IMR-90 (cell line): ENCODE measurements at places on chromosomes 13 and 19. TPM values are rescaled to one million over a fixed set of nuclear protein-coding genes. Genes with fewer than 3 reads are reported as not detected.
A peak's percentile ranks its signal among the peaks of the same experiment; 100 is the strongest.

Gene CLEC4G
- not detected in 2 replicates for total RNA-seq

DNA sequence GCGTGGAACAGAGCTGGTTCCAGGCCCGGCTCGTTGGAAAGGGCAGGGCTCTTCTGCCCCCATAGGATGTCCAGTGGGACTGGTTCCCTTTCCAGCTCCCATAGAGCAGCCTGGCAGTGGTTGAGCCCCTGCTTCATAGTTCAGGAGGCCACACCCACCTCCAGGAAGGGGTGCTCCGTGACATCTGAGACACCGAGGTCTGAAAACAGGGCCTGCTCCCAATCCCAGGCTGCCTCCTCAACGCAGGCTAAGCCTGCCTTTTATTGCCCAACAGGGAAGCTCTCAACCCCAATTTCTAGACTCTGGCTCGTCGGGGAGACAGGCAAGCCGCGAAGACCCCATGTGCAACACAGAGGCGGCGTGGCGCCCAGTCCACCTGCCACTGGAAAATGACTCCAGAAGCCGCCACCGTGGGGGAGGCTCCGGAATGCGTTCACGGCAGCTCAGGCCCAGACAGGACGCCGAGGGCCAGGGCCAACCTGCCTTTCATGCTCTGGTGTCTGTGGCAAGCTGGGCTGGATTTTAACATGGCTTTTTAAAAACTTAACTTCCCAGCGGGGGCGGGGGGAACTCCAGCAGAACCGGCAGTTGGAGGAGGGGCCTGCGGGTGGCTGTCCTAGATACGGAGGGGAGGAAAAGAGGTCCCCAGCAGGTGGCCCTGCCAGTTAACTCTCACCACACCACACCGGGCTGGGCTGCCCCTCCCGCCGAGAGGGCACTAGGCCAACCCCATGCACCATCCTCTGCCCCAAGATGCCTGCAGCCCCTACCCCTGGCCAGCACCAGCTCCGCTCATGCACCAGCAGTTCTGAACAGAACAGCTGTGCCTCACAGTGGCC, 17.9 kb upstream of the TINCR start:
- no peak for DNase-seq

Gene CRX
- total RNA-seq = not detected in 2 replicates

DNA sequence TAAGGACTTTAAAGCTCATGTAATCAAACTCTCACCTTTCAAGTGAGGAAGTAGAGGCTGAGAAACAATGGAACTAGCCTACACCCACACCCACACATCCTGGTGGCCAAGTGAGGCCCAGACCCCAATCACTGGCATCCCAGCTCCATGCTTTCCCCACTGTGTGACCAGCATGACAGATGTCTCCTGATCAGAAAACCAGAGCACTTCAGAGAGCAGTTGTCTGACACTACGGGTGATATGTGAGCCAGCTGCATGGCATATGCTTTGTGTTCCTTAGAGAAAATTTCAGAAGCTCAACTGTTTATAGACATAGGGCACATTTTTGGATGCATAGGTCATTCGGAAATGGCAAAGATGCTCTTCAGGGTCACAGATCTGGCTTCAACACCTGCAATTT, 315.2 kb downstream of the NDFIP2 start:
- DNase-seq = no peak

Gene SULT2B1
- total RNA-seq = not detected in 2 replicates

DNA sequence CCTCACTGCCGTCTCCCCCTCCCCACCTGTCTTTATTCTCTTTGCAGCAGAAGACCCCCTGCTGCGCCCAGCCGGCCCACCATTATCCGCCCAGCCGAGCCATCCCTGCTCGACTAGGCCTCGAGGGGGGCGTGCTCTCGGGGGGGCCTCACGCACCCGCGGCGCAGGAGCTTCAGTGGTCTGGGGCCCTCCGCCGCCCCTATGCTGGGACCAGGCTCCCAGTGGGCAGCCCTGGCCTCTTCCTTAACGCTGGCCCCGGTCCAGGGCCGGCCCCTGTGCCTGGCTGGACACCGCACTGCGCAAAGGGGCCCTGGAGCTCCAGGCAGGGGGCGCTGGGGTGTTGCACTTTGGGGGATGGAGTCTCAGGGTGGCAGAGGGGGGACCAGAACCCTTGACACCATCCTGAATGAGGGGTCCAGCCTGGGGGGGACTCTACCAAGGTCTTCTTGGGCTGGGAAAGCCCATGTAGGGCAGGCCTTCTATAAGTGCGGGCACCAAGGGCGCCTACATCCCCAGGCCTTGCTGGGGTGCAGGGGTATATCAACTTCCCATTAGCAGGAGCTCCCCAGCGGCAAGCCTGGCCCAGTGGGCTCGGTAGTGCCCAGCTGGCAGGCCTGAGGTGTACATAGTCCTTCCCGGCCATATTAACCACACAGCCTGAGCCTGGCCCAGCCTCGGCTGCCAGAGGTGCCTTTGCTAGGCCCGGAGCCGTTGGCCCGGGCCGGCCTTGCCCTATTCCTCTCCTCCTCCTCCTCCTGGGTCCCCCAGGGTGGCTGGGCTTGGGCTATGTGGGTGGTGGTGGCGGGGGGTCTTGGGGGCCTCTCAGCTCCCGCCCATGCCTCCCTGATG, 4.9 kb downstream of the TMED1 start:
- no peak for DNase-seq

- DNase-seq = peak; percentile 91
Measured at GRCh38 chr13:28138756-28139470, 568 bp downstream of the PAN3 start.

- DNase-seq = no peak
Measured at GRCh38 chr13:65937251-65937650, 1292.9 kb downstream of the PCDH9 start.
